ENCODE measurements at places on chromosomes 4 and X. TPM values are rescaled to one million over a fixed set of nuclear protein-coding genes. Genes with fewer than 3 reads are reported as not detected.

The BRS3 gene
- not detected for polyA plus RNA-seq

The SEPSECS gene
- polyA plus RNA-seq, result 0.65 TPM

The NUDT6 gene
- 1.7 TPM for polyA plus RNA-seq

The CORIN gene
- 0.01 TPM for polyA plus RNA-seq

The DMP1 gene
- not detected for polyA plus RNA-seq

The BMP2K gene
- 11.8 TPM for polyA plus RNA-seq

The SSX2B gene
- not detected for polyA plus RNA-seq

The POU4F2 gene
- polyA plus RNA-seq, result not detected

The AGTR2 gene
- polyA plus RNA-seq, result not detected

The DUX4 gene
- polyA plus RNA-seq, result not detected

The POLN gene
- 0.28 TPM for polyA plus RNA-seq

The ENPEP gene
- not detected for polyA plus RNA-seq

The COX7B2 gene
- polyA plus RNA-seq, result not detected

The FRAS1 gene
- polyA plus RNA-seq, result not detected

The MAGEE2 gene
- polyA plus RNA-seq, result not detected

The PRKG2 gene
- polyA plus RNA-seq, result not detected

The EGF gene
- polyA plus RNA-seq, result not detected

The GDI1 gene
- 245 TPM for polyA plus RNA-seq

The AFM gene
- polyA plus RNA-seq, result not detected

The BGN gene
- not detected for polyA plus RNA-seq

The BEX1 gene
- 0.62 TPM for polyA plus RNA-seq

The NUDT10 gene
- polyA plus RNA-seq, result not detected

The MBNL3 gene
- polyA plus RNA-seq, result 5.7 TPM

The BEX2 gene
- polyA plus RNA-seq, result 0.22 TPM

The PWWP3B gene
- polyA plus RNA-seq, result not detected

The PRRG1 gene
- polyA plus RNA-seq, result 0.04 TPM

The ALB gene
- polyA plus RNA-seq, result not detected

The CXCL1 gene
- polyA plus RNA-seq, result 5.6 TPM

The YY2 gene
- polyA plus RNA-seq, result 0.12 TPM

The XAGE1A gene
- not detected for polyA plus RNA-seq

The HTN3 gene
- polyA plus RNA-seq, result not detected

The TASL gene
- polyA plus RNA-seq, result 28.7 TPM

The RASL11B gene
- polyA plus RNA-seq, result not detected

The CYLC1 gene
- polyA plus RNA-seq, result not detected

The P2RY10 gene
- 0.50 TPM for polyA plus RNA-seq

The SPANXN4 gene
- not detected for polyA plus RNA-seq

The GAGE1 gene
- polyA plus RNA-seq, result not detected

The ATOH1 gene
- not detected for polyA plus RNA-seq

The TMEM35A gene
- polyA plus RNA-seq, result not detected

The AFAP1 gene
- polyA plus RNA-seq, result not detected

The GRIA3 gene
- not detected for polyA plus RNA-seq

The DHX15 gene
- polyA plus RNA-seq, result 37.5 TPM

The TACR3 gene
- not detected for polyA plus RNA-seq

The MTNR1A gene
- polyA plus RNA-seq, result not detected

The DDX53 gene
- polyA plus RNA-seq, result not detected

The GPRASP2 gene
- 0.66 TPM for polyA plus RNA-seq

The BMPR1B gene
- not detected for polyA plus RNA-seq

The PDZD4 gene
- polyA plus RNA-seq, result not detected

The PHOX2B gene
- not detected for polyA plus RNA-seq
